ENCODE measurements at places on chromosomes 7 and 10. TPM values are rescaled to one million over a fixed set of nuclear protein-coding genes. Genes with fewer than 3 reads are reported as not detected.

DNA sequence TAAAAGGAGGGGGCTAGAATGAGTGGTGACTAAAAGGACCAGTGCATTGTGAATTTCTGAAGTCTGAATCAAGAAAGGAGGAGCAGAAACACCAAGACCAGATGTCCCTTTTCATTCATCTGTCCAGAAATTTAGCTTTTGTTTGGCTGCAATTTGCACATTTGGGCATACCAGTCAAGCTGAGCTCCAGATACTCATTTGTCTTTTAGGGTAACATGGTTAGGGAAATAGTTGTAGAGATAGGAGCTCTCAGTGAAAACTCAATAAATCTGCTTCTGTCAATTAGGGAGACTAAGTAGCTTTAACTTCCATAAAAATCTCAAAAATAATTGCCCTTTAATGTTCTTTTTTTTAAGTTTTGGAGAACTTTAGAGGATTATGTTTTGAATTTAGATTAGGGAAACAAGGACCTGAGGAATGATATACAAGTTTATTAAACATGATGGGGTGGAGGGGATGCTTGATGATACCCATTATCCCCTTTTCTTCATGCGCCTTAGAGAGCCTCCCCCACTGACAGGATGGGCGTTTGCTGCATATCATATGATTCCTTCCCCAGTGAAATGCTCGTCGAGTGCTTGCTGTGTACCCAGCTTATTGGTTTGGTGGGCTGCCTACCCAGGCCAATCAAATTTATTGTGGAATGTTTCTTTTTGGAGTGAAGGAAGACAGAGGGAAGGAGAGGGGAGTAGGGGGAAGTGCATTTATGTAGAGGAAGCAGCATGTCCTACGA, 50.7 kb upstream of the RPA3 start:
- no peak for DNase-seq

The INSIG1 gene
- total RNA-seq = 93.5 TPM

GRCh38 chr7:149879766-149880637, 6.2 kb downstream of the ATP6V0E2 start:
- no peak for DNase-seq

DNA sequence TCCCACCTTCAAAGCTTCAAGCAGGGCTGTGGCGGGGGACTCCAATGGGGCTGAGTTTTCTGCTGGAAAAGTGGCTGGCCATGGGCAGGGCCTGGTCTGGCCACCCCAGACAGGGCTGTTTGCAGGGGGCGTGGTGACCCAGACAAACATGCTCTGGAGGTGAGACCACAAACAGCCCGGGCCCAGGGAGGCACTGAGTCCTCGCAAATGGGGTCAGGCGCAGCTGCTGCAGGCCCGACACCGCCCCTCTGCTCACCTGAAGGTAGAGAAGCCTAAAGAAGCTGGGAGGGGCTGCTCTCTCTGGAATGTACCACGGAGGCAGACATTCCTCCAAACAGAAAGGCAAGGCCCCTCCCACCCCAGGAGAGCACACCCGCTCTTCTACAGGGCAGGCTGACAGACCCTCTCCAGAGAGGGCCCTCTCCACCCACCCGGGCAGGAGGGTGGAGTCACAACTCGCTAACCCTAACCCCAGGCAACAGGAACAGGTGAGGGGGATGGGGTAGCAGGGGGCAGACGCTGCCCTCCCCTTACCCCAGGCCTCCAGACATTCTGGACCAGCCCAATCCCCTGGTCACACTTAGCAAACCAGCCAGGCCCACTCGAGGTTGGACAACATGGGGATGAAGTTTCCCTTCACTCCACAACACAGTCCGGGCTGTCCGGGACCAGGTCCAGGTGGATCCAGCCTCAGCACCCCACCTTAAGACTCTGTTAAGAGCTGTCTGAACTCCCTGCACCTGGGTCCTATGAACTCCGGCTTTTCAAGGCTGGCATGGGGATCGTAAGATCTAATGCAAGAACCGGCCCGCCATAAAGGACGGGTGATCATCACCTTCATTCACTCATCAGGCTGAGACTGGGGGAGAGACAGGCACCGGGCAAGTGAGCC, 32.3 kb downstream of the OAT start:
- no peak for DNase-seq

GRCh38 chr10:101237982-101238731, 8.9 kb upstream of the LBX1 start:
- DNase-seq = no peak

The GNG11 gene
- not detected for total RNA-seq

GRCh38 chr10:119494236-119495020, 48.1 kb downstream of the RGS10 start:
- no peak for DNase-seq

DNA sequence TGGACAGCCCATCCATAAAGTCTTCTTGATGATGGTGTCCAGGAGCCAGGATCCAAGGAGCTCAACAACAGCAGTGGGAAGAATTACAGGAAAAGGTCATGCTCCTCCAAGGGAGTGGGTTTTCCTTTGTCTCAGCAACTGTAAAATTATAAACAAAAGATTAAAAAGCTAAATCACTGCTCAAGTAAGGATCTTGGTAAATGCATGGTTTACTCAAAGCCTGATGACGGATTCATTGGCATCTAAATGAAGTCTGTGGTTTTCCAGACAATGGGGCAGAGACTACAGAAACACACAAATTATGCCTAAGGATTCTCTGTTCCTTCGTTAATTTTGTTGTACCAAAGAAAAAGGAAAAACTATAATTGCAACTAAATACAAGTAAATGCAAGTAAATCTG, 36.4 kb upstream of the DLX6 start:
- DNase-seq = no peak

- no peak for DNase-seq
Measured at GRCh38 chr7:11161499-11161898, 187.8 kb downstream of the PHF14 start.

The CPA2 gene
- not detected for total RNA-seq

- no peak for DNase-seq
Measured at GRCh38 chr10:11276449-11276990, 258.8 kb downstream of the CELF2 start.

DNA sequence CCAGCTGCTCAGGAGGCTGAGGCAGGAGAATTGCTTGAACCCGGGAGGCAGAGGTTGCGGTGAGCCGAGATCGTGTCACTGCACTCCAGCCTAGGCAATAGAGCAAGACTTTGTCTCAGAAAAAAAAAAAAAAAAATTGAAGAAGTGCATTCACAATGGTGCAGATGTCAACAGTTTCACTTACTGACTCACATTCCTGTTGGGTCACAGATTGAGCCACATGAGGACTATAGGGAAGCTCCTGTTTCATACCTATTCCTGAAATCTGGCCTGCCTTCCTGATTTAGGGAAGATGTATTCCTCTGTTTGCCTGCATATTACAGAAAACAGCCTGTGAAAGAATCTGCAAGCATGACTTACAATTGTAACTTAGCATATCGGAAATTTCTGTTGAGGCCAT, 78.2 kb downstream of the AKR1C4 start:
- no peak for DNase-seq

- DNase-seq = no peak
Measured at GRCh38 chr10:95691281-95691680, 2.4 kb downstream of the TCTN3 start.

The TMEM184A gene
- not detected for total RNA-seq

DNA sequence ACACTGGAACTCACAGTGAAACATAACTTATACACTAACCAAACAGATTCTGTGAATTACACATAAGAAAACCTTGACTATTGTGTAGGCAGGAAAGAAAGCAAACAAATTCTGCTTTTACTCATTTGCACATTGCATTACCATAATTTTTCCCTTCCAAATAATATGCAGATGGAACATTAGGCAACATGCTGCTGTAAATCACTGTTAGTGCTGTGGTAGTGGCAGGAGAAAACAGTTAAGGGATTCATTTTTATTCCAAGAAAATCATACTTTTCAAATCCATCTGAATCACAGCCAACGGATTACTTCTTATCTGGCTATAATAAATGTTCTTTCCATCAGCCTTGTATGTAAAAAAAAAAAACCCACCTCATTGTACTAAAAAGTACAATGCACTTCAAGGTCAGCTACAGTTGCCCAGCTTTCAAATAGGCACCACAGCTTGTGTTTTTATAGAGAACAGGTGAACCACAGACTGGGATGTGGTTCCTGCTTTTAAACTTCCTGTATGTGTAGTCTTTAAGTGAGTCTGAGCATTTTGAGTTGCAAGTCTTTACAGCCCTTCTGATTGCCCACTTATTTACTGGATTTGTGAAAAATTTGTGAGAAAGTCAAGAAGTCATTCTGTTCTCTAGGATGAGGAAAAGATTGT, 590.0 kb upstream of the SEMA3D start:
- no peak for DNase-seq

GRCh38 chr10:2968401-2969058, 98.8 kb upstream of the PFKP start:
- no peak for DNase-seq

The ORC5 gene
- total RNA-seq = 9.7 TPM

DNA sequence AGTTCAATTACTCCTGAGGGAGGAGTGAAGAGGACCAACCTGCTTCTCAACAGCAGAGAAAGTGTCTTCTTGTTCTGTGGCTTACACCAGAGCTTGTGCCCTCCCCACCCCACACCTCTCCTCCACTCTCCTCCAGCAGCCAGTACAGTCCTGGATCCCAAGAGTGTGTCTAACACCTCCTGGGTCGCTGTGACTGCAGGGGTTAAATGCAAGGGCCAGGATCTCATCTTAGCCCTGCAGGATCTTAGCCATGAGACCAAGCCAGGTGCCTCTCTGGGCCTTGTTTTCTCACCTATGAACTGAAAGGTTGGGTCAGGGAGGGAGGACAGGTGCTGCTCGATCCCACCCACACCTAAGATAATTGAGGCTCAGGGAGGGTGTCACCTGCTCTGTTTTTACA, 34.5 kb upstream of the MSRB2 start:
- DNase-seq = no peak

The STEAP1B gene
- total RNA-seq = not detected

DNA sequence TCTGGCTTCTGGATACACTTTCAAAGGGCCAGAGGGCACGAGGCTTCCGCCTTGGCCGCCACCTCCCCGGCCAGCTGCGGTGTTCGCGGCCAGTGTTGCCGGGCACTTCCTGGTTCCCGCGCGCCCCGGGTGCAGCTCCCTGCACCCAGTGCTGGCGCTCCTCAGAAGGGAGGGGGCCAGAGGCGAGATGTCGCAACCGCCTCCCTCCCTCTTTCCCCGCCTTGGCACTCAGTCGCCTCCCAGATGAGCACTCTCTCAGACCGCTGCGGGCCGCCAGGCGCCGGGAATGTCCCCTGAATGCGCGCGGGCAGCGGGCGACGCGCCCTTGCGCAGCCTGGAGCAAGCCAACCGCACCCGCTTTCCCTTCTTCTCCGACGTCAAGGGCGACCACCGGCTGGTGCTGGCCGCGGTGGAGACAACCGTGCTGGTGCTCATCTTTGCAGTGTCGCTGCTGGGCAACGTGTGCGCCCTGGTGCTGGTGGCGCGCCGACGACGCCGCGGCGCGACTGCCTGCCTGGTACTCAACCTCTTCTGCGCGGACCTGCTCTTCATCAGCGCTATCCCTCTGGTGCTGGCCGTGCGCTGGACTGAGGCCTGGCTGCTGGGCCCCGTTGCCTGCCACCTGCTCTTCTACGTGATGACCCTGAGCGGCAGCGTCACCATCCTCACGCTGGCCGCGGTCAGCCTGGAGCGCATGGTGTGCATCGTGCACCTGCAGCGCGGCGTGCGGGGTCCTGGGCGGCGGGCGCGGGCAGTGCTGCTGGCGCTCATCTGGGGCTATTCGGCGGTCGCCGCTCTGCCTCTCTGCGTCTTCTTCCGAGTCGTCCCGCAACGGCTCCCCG, at the start of gene FFAR4:
FFAR4 (plus strand) TSS at position 231 of the 842 bp plus-strand sequence; CDS start at position 287, 56 bp downstream.
- no peak for DNase-seq

DNA sequence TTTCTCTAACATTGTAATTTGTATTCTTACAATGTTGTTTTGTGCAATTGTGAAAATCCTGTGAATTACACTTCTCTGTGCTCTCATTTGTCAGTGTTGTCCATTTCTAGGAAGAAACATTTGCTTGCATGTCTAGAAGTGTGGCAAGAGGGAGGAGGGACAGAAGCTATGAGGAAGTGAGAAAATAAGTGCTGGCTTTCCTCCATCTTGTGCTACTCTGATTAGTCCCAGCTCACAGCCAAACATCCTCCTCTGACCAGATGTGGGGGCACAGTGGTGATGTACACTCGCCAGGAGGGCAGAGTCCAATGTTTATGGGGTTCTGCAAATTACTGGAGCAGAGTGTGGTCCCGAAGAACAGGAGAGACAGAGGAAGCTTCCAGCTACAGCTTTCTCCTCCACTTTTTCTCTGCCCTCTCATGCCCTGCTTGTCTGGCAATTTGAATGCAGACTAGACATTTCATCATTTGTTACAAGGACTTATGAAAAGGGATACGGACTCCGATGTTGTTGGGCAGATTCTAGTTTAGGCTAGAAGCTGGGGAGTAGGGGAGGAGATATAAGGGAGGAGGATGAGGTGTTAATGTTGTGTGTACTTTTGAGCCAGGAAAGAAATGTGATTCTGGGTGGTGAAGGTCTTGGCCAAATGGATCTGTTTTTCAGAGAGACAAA, 131.0 kb upstream of the C1GALT1 start:
- no peak for DNase-seq

The HECW1 gene
- not detected for total RNA-seq

Measured in CD8-positive, alpha-beta T cell (primary cell).